Hematopoietic multipotent progenitor cell treated with erythropoietin and hydrocortisone succinate and interleukin-3 and kit ligand, for 8 days (in vitro differentiated cells): ENCODE measurements at places on chromosomes 2 and 18.

- DNase-seq, result peak; percentile 87
Measured at GRCh38 chr18:31711365-31712172, 27.2 kb upstream of the B4GALT6 start.

GRCh38 chr2:134290358-134290757 lies 36.5 kb downstream of the MGAT5 start:
- no peak for DNase-seq

DNA sequence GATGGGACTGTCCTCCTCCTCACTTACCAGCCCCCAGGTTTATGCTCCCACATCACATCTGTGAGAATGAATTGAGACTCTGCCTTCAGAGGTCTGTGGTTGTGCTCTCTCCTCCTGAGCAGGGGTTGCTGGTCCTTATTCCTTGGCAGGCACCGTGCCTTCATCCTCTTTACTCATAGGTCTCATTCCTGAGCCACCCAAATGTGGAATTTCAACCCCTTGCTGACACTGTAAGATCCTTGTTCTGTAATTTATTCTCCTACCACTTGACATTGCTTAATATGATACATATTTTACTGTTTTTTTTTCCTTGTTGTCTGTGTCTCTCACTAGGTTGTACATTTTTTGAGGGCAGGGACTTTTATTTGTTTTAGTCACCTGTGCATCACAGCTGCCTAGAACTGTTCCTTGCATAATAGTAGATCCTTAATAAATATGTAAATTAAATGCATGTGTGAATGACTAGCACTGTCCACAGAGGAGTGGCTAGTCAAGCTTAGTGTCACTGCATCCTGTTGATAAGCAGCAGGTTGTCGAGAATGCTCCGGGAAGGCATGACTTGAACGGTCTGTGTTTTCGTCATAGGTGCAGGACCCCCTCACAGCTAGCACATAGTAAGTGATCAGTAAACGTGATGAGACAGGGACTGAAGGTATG lies 180.6 kb downstream of the ZNF407 start:
- peak; percentile 79 for DNase-seq

DNA sequence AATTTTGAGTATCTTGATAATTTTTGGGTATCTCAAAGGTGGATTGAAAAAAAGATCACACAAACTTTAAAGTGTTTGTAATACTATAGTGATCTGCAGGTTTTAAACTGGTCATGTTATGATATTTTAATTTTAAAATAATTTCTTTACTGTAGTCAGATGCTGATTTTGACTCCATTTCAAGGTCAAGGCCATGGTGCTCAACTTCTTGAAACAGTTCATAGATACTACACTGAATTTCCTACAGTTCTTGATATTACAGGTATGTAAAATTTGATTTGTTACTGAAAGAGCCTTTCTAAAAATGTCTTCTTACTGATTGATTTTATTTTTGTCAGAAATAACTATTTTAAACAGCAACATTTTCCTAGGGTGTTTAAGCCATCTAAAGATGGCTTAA lies 33.1 kb upstream of the METAP1D start:
- DNase-seq, result no peak

GRCh38 chr18:13603304-13604019 lies 122.9 kb downstream of the FAM210A start:
- no peak for DNase-seq

DNA sequence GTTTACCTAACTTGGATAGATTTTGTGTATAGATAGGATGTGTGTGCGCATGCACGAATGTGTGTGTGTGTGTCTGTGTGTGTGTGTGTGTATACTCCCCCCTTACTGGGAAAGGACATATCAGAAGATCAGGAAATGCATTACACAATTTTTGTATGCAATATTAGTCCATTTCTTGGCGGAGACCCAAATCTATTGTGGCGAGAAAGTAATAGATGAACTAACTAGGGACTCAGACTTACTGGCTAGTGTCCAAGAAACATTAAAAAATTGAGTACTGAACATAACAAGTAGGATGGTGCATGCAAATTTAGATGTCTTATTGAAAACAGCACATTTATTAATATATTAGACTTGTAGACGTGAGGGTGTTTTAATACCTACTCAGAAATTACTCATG lies 1036.5 kb upstream of the FANCL start:
- DNase-seq, result peak; percentile 17

DNA sequence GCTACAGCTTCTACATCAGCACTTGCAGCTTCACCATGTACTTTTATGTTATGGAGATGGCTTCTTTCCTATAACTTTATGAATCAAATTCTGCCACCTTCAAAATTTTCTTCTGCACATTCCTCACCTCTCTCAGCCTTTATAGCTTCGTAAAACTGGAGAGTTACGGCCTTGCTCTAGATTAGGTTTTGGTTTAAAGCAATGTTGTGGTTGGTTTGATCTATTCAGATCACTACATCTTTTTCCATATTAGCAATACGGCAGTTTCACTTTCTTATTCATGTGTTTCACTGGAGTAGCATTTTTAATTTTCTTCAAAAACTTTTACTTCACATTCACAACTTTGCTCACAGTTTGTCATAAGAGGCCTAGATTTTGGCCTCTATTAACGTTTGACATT lies 242.9 kb upstream of the GYPC start:
- DNase-seq, result no peak
